ENCODE measurements at places on chromosomes 3 and 15.
A peak's percentile ranks its signal among the peaks of the same experiment; 100 is the strongest.

- no peak for DNase-seq
These were observed 36.7 kb upstream of the SLC6A1 start for GRCh38 chr3:10955711-10956453.

- DNase-seq, result no peak
These were observed 1.2 kb downstream of the SNX22 start for GRCh38 chr15:64152507-64153387.

DNA sequence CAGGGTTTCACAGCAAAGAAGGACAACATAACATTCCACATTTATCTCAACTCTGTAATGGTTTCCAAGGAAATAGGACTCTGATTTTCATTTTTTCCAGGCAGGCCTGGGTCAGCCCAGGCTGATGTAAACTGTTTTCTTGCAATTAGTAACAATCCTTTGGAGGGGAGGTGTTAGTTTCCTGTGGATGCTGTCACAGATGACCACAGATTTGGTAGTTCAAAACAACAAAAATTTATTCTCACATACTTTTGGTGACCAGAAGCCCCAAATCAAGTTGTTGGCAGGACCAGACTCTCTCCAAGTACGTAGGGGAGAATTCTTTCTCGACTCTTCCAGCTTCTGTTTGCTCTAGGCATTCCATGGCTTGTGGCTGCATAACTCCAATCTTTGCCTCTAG is 88.0 kb downstream of the EDEM1 start:
- no peak for DNase-seq

DNA sequence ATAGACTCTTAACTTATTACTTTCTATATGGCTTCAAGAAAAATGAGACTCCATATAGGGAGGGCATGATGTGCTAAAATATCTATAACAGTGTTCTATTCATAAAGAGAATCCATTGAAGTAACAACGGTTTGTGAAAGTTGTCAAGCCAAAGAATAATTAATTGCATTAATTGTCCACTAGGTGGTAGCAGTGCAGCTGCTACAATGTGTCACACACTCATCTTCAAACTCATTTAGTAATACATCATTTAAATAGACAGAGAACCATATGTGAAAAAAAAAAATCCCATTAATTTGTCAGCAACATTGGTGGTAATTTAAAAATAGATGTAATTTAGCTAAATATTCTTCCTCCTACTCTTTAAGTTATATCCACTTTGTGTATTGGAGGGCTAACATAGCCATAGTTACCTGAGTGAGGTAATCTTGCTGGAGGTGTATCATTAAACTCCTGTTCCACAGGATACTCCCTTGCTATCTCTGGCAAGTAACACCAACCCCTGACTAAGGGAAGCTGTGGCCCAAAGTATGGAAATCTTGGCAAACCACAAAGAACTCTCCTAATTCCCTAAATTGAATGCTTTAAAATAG is 3.7 kb upstream of the CPA3 start:
- DNase-seq, result no peak

DNA sequence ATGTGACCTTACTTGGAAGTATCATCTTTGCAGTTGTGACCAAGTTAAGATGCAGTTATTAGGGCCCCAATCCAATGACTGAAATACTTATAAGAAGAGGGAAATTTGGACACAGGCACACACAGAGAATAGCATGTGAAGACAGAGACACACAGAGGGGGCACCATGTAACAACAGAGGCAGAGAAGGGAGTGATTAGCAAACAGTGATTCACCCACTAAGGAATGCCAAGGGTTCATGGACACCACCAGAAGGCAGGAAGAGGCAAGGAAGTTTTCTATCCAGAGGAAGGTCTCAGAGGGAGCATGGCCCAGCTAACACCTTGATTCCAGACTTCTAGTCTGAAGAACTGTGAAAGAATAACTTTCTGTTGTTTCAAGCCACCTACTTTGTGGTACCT is 25.0 kb downstream of the SIDT1 start:
- DNase-seq, result no peak

GRCh38 chr3:183551930-183552329 is 3.6 kb downstream of the KLHL6 start:
- DNase-seq, result no peak

DNA sequence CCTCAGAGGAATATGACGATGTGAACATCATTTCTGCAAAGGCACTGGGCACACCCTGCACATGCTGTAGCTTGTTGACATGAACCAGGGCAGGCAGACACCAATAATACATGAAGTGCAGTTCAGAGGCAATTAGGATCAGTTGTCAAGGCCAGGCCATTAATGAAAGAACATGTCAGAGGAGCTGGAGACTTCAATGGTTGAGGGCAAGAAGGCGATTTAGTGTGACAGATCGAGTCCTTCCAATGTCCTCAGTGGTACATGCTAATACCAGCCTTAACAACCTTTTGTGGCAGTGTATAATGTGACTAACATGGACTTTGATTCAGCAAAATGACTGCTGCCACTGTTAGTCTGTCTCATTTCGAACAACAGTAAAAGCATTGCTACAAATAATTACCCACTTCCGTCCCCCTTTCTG is 205.2 kb upstream of the NANOGP8 start:
- no peak for DNase-seq

DNA sequence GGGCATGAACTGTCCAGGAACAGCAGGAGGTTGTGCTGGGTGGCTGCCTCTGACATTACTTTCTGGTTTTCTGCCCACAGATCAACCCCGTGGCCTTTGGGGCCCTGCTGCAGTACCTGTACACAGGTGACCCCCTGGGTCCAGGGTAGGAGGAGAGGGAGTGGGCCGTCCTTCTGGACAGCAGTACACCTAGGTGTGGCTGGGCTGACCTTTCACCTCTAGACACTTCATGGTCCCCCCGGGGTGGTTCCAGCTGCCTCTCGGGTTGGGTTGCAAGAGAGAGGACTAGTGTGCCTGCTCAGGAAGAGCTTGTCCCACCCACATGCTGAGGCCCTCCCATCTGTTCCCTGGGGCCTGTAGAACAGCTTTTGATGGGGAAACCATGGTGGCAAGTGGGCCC is 3.7 kb downstream of the ABTB1 start:
- DNase-seq, result no peak

DNA sequence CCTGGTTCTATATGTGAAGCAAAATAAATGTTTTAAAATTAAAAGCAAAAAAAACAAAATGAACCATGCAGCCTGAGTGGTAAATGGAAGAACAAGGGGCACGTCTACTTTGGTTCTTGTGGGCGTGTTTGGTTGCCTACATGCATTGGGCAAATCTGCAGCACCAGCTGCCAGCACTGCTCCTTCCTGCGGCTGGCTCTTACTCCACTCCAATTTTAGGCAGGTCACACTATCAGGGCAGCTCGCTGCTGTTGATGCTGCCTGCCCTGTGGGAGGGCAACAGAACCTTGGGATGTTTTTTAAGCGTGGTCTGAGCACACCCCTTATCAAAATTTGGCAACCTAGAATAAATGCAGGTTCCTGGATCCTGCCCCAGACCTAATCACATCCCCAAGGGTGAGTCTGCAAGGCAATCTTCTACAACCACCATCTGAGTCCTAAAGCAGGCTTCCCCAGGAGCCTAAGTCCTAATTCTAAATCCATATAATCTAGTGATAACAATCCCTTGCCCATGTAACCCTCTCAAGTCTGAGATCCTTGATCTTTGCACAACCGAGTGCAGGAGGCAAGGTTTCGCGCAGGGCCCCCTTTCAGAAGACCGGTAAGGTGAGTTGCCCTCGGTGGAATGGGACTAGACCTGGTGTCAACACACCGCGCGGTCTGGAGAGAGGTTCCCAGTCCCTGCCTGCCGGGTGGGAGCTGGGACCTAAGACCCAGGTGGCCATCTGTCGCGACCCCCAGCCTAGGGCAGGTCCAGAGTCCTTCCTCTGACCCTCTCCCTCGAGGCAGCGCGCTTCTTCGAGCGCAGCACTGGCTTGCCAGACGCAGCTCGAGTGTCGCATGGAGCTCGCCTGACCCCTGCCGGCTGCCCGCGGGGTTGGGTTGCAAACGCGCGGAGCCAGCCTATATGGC is 15.9 kb downstream of the IVD start:
- peak; percentile 81 for DNase-seq

- DNase-seq, result no peak
These were observed 163.1 kb upstream of the HES1 start for GRCh38 chr3:193972832-193973231.

- peak; percentile 47 for DNase-seq
These were observed 39.7 kb downstream of the GLDN start for GRCh38 chr15:51380999-51381806.

- no peak for DNase-seq
These were observed 117.9 kb upstream of the PTX3 start for GRCh38 chr3:157318639-157319288.

- DNase-seq, result no peak
These were observed 2.3 kb upstream of the DNAH1 start for GRCh38 chr3:52313774-52314188.

GRCh38 chr3:57017459-57017845 is 43.0 kb upstream of the SPATA12 start:
- no peak for DNase-seq

GRCh38 chr3:133412183-133413132 is 12.6 kb downstream of the BFSP2 start:
- no peak for DNase-seq

DNA sequence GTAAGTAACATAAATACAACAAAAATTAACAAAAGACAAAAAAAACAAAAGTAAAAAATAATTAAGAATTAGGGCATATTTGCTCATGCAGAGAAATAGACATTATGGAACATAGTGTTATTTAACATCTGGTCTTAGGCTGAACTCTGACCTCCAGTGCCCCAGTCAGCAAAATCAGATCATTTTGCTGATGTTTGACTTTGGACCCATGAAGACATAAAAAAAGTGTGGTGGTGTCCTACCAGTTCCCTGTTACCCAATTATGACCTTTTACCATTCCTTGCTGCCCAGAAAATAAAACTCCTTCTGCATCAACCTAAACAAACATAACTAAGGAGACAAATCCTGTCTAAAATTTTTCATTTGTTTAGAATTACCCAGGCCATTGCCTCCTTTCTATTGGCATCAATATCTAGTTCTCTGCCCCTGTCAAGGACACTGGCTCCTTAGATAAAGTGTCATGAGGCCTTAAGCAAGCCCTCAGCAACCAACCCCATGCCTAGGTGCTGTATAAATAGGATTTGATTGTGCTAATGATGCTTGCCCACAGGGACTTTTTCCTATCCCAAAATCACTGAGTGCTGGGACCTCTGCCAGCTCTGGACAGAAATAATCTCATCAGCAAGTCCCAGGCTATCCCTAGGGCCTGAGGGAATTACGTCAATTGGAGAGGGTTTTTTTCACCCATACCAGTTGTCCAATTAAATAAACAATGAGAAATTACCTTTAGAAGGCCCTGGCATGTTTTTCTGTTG is 334.5 kb upstream of the UMPS start:
- no peak for DNase-seq

DNA sequence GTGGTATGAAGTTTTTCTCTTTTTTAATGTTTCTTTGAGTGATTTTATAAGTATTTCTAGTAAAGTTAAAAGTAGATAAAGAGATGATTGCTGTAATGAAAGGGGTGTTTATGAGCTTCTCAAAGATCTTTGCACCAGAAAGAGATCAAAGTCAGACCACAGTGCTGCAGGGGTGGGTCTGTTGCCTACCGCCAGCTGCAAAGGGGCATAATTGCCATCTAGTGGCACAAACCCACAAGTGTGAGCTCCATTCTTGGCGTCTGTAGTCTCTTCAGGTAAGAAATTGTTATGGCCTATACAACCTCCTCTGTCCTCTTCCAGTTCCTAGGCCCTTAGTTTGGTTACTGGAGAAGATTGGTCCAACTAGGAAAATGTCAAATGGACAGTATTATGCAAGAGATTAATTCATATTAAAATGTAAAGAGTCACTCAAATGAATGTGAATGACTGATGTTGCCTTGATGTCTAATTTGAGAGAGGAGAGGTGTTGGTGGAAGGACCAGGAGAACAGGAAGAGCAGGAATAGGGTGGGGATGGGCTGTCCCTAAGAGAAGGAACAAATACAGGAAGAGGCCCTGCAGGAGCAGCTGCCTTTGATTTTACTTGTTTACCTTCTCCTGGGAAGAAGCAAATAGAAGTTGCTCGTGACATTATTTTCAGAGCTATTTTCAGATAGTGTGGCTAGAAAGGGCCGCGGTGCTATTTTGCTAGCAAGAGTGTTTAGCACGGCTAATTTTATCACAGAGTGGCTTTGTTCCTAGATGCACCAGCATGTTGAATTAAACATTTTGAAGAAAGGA is 53.0 kb upstream of the GSK3B start:
- DNase-seq, result no peak
